ENCODE measurements at places on chromosomes 12 and 14.

- no peak for DNase-seq
Measured at GRCh38 chr14:95425369-95426115, 90.9 kb downstream of the SYNE3 start.

GRCh38 chr12:52634266-52635056 is 16.1 kb upstream of the KRT73 start:
- DNase-seq, result no peak

- DNase-seq, result no peak
Measured at GRCh38 chr12:78406828-78407227, 457.7 kb upstream of the SYT1 start.

- DNase-seq, result no peak
Measured at GRCh38 chr12:54030889-54031471, 1.9 kb upstream of the HOXC5 start.
